ENCODE measurements at places on chromosomes 6 and 20. TPM values are rescaled to one million over a fixed set of nuclear protein-coding genes. Genes with fewer than 3 reads are reported as not detected.

DNA sequence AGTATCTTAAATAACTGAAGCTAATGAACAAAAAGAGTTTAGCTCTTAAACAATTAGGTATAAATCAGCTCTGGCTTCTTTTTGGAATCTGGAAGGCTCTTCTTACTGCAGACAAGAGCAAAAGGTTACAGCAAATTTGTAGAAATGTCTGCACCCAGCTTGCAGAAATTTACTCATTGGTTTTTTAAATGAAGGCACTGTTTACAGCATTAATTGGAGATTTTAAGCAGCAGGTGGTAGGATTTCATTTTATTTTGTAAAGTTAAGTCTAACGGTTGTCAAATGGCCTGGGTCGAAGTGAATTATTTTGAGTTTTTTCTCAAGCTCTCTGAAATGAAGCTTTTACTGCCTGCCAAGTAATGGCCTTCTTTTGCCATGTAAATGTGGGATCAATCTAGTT is 102.1 kb downstream of the NRSN1 start:
- no peak for DNase-seq

- DNase-seq: peak; percentile 66
These were observed 8.6 kb upstream of the BTNL2 start for GRCh38 chr6:32415521-32416019.

The BRD2 gene
- 178 TPM for total RNA-seq

The PNLDC1 gene
- not detected for total RNA-seq

The WFDC12 gene
- total RNA-seq: not detected
